DMS153 (cell line): ENCODE measurements at places on chromosomes 4 and X.

DNA sequence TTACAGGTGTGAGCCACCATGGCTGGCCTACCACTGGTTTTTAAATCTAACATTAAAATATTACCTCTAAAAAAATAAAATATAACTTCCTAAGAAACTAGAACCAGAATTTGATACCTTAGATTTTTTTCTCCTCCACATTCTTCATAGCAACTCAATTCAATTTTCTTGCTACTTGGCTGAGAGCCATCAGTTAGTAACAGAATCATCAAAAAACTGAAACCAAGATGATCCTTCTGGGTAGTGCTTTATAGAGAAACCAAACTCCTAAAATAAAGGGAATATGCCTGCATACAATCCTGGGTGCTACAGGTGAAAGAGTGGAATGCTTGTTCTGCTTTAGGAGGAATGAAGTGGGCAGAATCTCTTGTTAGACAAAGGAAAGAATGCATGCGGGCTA is 64.4 kb downstream of the RPS3A start:
- DNase-seq: no peak

DNA sequence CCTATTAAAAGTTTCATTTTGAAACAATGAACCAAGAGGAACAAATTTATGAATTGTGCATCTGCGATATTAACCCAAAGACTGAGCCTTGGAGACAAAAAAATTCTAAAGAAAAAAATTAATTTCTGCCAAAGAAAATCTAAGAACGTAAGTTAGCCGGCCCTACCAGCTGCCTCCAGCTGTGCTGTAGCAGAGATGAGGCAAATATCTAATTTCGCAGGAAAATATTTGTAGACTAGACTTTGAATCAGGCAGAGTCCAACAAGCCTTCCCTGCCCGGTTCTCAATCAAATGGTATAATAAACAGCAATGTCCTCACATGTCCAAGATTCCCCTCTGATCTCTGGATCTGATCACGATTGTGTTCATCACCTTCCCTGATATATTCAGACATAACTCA is 21.2 kb upstream of the SMIM20 start:
- DNase-seq: no peak

GRCh38 chrX:118480172-118480571 is 15.4 kb upstream of the DOCK11 start:
- no peak for DNase-seq

GRCh38 chrX:136154998-136155397 is 7.7 kb downstream of the FHL1 start:
- no peak for DNase-seq
